ENCODE measurements at places on chromosomes 1 and 21.

DNA sequence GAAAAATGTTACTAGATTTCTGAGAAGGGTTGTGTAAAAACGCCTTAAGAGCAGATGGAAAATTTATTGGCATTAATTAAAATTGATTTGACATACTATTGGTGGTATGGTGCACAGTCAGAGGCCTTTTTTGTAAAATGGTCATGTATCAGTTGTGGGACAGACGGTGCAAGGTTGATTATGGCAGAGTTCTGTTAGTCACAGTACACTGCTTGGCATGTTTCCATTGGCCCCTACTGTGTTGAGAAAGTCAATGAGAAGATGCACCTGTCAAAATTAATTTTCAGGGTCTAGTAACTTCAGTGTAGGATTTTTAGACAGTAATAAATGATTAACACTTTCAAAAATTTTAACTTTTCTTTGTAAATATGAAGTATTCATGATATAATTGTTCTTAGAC is 4.4 kb downstream of the B3GALT2 start:
- DNase-seq, result no peak

GRCh38 chr1:17930635-17931034 is 175.5 kb downstream of the ACTL8 start:
- DNase-seq, result no peak

DNA sequence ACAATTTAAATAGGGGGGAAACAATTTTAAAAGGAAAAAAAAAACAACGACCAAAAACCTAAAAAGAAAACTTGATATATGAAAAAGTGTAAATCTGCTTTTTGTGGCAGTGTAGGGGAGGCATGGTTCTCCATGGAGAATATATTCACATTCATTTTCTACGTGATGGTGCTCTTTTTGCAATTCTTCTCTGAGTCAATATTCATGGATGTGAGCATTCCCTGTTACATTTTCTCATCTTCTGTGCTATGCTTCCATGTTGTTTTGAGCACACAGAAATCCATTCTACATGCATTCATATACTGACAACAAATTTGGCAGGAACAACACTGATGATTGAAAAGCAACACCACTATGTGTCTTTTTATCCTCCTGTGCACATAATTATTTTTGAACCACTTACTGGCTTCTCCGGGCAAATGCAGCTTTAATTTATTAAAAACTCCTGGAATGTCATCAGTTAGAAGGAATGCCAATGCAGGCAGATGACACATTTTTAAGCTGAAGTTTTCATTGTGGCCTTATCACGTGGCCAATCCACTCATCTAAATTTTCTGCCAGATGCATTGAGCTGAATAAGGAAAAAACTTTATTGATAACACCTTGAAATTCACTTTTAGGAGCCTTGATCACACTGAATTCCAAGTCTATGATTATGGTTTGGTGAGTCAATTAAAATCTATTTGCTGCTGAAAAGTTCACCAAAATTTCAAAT is 590.6 kb downstream of the NUF2 start:
- DNase-seq, result no peak

GRCh38 chr1:15205586-15206346 is 41.3 kb upstream of the FHAD1 start:
- DNase-seq, result no peak

DNA sequence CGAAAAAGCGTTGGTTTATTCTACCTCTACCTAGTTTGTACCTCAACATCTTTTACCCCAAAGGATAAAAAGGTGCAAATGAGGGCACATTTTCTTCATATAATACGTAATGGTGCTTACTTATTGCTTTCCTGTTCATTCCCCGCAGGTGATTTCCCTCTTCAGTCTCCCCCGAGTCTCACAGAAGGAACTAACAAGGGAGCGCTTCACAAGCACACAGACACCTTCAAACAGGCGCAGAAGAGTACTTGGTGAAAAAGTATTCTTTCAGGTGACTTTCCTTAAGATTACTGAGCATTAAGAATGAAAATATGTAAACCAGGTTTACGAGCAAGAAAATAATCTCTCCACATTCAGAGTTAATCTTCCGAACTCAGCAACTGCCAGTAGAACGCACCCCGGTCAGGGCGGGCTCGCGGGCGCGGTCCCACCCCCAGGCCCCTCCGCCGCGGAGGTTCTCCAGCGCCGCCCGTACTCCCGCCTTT is 511 bp upstream of the RABGAP1L start:
- DNase-seq, result no peak

- DNase-seq, result no peak
These were observed 58.4 kb upstream of the EPS8L3 start for GRCh38 chr1:109821831-109822745.

Measured in AG04449 (cell line).